Stimulated activated CD4-positive, alpha-beta T cell treated with anti-CD3 and anti-CD28 coated beads, Interleukin-15, amount 100 ng/mL, for 48 hours (primary cell): ENCODE measurements at places on chromosomes 4 and X.

- no peak for DNase-seq
Measured at GRCh38 chr4:42625329-42625728, 31.6 kb downstream of the ATP8A1 start.

GRCh38 chrX:143081231-143081630 lies 55.5 kb downstream of the SPANXN4 start:
- no peak for DNase-seq

GRCh38 chrX:69311936-69312670 lies 146.8 kb upstream of the PJA1 start:
- no peak for DNase-seq

DNA sequence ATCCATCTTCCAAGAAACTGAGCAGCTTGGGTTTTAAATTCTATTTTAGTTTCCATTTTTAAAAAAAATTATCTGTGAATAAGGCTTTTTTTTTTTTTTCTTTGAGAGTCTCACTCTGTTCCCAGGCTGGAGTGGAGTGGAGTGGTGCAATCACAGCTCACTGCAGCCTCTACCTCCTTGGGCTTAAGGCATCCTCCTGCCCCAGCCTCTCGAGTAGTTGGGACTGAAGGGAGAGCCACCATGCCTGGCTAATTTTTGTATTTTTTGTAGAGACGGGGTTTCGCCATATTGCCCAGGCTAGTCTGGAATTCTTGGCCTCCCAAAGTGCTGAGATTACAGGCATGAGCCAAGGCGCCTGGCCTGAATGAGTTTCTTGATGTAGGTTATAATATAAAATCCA lies 1.4 kb downstream of the ENOPH1 start:
- no peak for DNase-seq

DNA sequence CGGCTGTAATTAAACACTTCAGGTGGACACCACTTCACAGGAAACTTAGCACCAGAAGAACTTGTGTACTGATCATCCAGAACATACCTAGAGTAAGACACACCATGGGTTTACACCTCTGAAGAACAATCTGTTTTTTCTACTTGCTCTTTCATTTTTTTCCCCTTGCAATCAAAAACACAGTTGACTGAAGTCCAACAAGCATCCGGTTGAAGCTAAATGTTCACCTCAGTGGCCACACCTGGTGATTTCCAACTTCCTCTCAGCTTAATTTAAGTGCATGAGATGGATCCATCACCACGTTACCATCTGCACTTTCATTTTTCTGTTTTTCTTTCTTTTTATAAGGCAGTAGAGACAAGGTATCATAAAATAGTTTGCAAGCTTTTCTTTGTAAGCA lies 4.9 kb upstream of the TXK start:
- DNase-seq = no peak

- DNase-seq = no peak
Measured at GRCh38 chr4:31069151-31069550, 349.0 kb downstream of the PCDH7 start.

DNA sequence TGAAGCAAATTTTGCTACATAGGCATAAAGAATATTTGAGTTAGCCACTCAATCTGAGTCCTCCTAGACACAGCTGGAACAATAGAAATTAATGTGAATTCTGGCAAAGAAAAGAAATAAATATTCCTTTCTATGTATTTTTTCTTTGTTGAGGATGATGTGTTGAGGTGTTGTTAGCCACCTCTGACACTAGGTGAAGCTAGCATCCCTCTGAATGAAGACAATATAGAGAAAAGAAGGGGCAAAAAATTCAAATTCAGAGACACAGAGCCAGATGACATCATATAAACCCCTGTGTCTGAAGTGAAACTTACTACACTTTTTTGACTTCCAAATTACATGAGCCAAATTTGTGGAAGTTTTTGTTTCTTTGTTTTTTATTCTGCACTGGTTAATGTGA lies 34.6 kb upstream of the TMPRSS11D start:
- DNase-seq = no peak

DNA sequence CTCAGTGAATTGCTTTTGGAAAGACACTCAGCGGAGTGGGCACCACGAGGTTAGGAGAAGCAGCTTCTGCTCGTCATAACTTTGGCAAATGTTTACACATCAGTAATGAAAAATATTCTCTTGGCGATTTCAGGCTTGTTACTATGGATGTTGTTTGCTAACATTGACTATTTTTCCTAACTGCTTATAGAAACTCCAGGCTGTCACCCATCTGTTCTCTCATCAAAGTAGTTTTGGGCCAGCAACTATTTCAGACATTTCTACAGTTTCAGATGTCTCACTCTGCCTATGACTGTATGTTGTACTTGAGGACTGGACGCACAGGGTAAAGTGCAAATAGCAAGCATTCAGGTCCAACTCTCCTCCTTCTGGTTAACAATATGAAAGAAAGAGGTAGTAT lies 346.7 kb downstream of the TRIML1 start:
- DNase-seq = no peak

- DNase-seq = no peak
Measured at GRCh38 chr4:74292111-74292870, 16.0 kb upstream of the EPGN start.

- no peak for DNase-seq
Measured at GRCh38 chr4:75513526-75514130, 575 bp downstream of the RCHY1 start.

DNA sequence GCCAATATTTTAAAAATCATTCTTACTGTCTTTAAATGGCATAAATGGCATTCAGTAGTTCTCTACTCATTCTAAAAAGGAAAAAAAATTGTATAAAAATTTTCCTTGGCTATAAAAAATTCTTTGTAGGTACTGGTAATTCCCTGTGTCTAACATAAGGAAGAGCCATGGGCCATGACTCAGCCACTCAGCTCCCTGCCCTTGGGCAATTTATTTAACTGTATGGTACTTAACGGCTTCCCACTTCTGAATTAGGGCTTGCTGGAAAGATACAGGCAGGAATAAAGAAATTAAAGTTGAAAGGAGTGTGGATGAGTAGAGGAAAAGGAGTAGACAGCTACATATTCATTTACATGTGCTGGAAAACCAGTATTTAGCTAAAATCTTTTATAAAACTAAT lies 30.6 kb downstream of the ABHD18 start:
- no peak for DNase-seq

- DNase-seq = no peak
Measured at GRCh38 chr4:175109933-175110332, 191.8 kb downstream of the ADAM29 start.

DNA sequence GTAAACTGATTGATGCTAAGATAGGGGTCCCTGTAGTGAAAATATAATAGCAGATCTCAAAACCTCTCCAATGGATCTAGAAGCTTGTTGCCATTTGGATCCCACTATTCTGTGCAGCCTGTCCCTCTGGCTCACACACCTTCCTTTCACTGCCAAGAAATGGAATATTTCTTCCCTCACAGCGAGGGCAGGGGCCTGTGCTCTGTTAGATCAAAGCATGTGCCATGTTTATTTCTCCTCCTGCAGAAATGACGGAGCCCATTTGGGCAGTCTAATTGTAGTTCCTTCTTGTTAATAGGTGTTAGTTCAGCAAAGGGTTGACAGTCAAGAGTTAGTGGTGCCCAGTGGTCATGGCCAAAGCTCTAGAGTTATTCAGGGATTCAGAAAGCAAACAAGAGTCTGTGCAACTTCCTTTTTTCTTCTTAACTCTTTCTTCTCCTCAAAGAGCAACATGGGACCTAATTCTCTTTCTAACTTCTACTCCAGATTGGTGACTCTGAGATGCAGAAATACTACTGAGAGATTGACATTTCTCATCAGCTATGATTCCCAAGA lies 106.8 kb downstream of the STOX2 start:
- no peak for DNase-seq

- no peak for DNase-seq
Measured at GRCh38 chr4:26325191-26325590, 4.4 kb downstream of the RBPJ start.

DNA sequence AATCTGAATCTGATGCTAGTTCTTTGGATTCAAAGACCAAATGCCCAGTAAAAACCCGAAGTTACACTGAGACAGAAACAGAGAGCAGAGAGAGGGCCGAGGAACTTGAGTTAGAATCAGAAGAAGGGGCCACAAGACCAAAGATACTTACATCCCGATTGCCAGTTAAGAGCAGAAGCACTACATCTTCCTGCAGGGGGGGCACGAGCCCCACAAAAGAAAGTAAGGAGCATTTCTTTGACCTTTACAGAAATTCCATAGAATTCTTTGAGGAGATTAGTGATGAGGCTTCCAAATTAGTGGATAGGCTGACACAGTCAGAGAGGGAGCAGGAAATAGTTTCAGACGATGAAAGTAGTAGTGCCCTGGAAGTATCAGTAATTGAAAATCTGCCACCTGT lies 309.3 kb downstream of the ANK2 start:
- no peak for DNase-seq

GRCh38 chr4:127446427-127446885 lies 186.3 kb upstream of the INTU start:
- DNase-seq = no peak

GRCh38 chrX:131752493-131753198 lies 208.8 kb downstream of the OR13H1 start:
- DNase-seq = no peak

DNA sequence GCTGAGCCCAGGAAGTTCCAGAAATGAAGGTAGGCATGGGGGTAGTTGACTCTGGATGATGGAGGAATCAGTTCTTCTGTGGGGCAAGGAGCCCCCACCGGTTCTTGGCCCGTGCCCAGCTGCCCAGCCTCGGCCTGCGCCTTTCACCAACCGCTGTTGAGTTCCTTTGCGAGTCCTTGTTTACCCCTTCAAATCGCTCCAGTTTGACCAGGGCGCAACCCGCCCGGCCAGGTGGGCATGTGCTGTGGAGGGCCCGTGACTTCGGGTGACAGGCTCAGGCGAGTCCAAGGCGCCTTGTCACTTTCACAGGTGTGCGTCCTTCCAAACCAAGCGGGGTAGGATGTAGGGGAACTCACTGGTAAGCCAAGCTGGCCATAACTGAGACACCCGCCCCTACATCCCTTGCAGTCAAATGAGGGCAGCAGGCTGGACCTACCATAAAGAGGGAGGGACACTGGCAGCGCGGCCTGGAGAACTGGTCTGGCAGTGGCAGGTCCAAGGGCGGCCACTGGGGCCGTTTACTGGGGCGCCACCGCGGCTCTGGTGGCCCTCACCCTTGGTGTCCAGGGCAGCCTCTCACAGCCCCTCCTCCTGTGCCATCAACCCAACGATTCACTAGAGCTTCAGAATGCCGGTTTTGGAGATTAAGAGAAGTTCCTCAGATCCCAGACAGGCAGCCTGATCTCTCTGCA lies 160.3 kb upstream of the ZIC3 start:
- DNase-seq = no peak

- no peak for DNase-seq
Measured at GRCh38 chrX:1398431-1399340, 6.8 kb upstream of the SLC25A6 start.

GRCh38 chr4:156798438-156798837 lies 173.2 kb downstream of the PDGFC start:
- no peak for DNase-seq

- DNase-seq = no peak
Measured at GRCh38 chrX:106168107-106168506, at the start of gene PWWP3B. Gene PWWP3B, plus strand, starts transcription at chrX:106168305. Its CDS starts 37,128 bp downstream, at chrX:106205433.

- no peak for DNase-seq
Measured at GRCh38 chr4:109599046-109599652, 39.1 kb downstream of the MCUB start.

GRCh38 chrX:91434351-91435168 lies at the start of gene PABPC5:
Gene PABPC5, plus strand, starts transcription at chrX:91434839. Its CDS starts 739 bp downstream, at chrX:91435578.
- no peak for DNase-seq

DNA sequence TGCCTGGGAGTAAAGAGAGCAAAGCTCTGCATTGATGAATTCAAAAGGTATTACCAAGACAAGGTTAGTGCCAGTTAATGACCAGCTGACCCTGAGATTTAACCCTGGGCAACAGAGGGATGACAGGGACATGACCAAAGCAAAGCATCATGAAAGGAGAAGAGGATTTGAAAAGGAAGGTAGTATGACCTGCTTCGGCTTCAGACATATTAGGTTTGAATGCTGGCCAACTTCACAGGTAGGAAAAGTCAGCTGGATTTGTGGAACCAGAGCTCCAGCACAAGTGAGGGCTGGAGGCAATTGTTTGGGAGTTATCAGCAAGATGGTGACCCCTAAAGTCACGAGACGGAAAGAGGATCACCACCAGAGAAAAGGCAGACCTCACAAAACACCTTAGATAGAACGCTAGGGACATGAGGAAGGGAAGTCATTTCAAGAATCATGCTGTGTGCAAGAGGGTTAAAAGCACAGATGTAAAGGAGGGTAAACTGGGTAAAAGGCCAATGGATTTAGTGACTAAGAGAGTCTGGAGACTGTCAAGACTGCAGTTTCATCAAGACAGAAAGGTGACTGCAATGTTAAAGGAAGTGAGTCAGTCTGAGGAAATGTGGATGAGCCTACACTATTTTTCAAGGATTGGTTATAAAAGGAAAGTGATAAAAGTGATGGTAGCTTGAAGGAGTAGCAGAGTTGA lies 45.6 kb downstream of the SH3RF1 start:
- no peak for DNase-seq

DNA sequence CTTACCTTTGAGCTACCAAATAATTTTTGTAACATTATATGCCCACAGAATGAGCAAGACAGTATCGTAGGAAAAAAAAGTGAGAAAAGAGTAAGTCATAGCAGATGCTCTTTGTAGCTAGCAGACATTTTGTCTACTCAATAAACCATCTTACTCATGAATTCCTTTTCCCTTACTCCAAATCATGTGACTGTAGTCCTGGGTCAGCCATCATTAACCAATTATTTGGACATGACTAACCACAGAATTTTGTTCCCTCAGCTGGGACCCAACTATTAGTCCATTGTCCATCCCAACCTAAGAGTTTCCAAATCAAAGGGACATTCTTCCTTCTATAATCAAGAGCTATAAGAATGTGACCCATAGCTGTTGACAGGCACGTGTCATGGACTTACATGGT lies 11.4 kb downstream of the UBE2D3 start:
- DNase-seq = no peak

DNA sequence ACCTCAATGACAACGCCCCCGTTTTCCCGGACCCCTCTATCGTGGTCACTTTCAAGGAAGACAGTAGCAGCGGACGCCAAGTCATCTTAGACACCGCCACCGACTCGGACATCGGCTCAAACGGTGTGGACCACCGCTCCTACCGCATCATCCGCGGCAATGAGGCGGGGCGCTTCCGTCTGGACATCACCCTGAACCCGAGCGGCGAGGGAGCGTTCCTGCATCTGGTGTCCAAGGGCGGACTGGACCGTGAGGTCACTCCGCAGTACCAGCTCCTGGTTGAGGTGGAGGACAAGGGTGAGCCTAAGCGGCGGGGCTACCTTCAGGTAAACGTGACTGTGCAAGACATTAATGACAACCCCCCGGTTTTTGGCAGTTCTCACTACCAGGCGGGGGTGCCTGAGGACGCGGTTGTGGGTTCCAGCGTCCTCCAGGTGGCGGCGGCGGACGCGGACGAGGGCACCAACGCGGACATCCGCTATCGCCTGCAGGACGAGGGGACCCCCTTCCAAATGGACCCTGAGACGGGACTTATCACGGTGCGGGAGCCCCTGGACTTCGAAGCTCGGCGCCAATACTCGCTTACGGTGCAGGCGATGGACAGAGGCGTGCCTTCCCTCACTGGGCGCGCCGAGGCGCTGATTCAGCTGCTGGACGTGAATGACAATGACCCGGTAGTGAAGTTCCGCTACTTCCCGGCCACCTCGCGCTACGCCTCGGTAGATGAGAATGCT lies 2.2 kb downstream of the FAT4 start:
- no peak for DNase-seq

- no peak for DNase-seq
Measured at GRCh38 chr4:176920694-176921093, 128.0 kb upstream of the VEGFC start.
